PC-9 (cell line): ENCODE measurements at places on chromosomes 3 and 15. TPM values are rescaled to one million over a fixed set of nuclear protein-coding genes. Genes with fewer than 3 reads are reported as not detected.

SUCLG2 gene
- total RNA-seq = 46.6 and 59.4 TPM in 2 replicates

TRPM7 gene
- 33.6 and 40.3 TPM in 2 replicates for total RNA-seq

TRH gene
- total RNA-seq = not detected in 2 replicates

PKM gene
- total RNA-seq = 1,294 and 1,809 TPM in 2 replicates

KNG1 gene
- total RNA-seq = not detected in 2 replicates

ZBBX gene
- 0.38 and 0.85 TPM in 2 replicates for total RNA-seq

IL17RE gene
- total RNA-seq = 22.7 and 23.8 TPM in 2 replicates

COL6A5 gene
- total RNA-seq = not detected in 2 replicates

ADIPOQ gene
- not detected in 2 replicates for total RNA-seq

ALDH1A3 gene
- total RNA-seq = 462 and 469 TPM in 2 replicates

SV2B gene
- not detected in 2 replicates for total RNA-seq

SEMA3G gene
- total RNA-seq = 1.3 and 1.4 TPM in 2 replicates

CYP11A1 gene
- 7.1 and 9.6 TPM in 2 replicates for total RNA-seq

MYZAP gene
- total RNA-seq = 3.5 and 5.9 TPM in 2 replicates

PRR20G gene
- not detected in 2 replicates for total RNA-seq

AHSG gene
- total RNA-seq = not detected in 2 replicates

CRABP1 gene
- not detected in 2 replicates for total RNA-seq

THSD4 gene
- 29.3 and 33.1 TPM in 2 replicates for total RNA-seq

GOLGA6L9 gene
- 3.8 and 5.2 TPM in 2 replicates for total RNA-seq

CHST13 gene
- total RNA-seq = 0.52 and 1.2 TPM in 2 replicates

TTLL13 gene
- total RNA-seq = 0.93 and 0.96 TPM in 2 replicates

MGLL gene
- total RNA-seq = 28.2 and 30.7 TPM in 2 replicates

SERINC4 gene
- 0.46 TPM in 1 of 2 replicates, not detected in the other for total RNA-seq

HIGD1A gene
- total RNA-seq = 48.2 and 69.7 TPM in 2 replicates

ADAMTS17 gene
- 2.0 and 3.2 TPM in 2 replicates for total RNA-seq

PLA2G4D gene
- total RNA-seq = 0.90 and 1.4 TPM in 2 replicates

FETUB gene
- total RNA-seq = not detected in 2 replicates

SECISBP2L gene
- total RNA-seq = 31.2 and 33.2 TPM in 2 replicates

IL16 gene
- total RNA-seq = 0.50 and 0.65 TPM in 2 replicates

SLC24A5 gene
- total RNA-seq = not detected in 2 replicates

HGD gene
- 0.65 and 0.85 TPM in 2 replicates for total RNA-seq

RTF1 gene
- 35.0 and 55.7 TPM in 2 replicates for total RNA-seq

CYP19A1 gene
- 0.94 TPM in 1 of 2 replicates, not detected in the other for total RNA-seq

SPG11 gene
- 63.2 and 64.2 TPM in 2 replicates for total RNA-seq

BCL2A1 gene
- total RNA-seq = not detected in 2 replicates

VWA5B2 gene
- total RNA-seq = 0.53 and 0.76 TPM in 2 replicates

ADAMTS7 gene
- total RNA-seq = 1.3 and 1.9 TPM in 2 replicates

SQOR gene
- total RNA-seq = 40.9 and 42.2 TPM in 2 replicates

ISLR gene
- total RNA-seq = not detected in 2 replicates

MST1 gene
- 10.4 and 16.8 TPM in 2 replicates for total RNA-seq

IL17RB gene
- not detected in 2 replicates for total RNA-seq
